ENCODE measurements at places on chromosomes 6 and 20.

DNA sequence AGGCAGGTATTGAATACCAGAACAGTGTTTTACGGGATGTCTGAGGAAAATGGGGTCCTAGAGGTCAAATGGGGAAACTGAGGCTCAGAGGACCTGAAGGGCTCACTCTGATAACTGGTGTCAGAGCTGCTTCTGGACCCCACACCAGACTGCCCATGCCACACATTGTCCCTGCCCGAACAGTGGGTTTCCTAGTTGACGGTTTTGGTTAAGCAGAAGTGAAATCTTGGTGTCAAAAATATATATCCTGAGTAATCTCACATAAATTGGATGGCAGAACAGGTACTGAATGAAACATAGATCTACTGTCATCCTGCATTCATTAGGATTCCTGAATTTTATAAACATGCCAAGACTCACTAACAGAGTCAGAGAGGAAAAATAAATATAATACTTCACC lies 16.3 kb downstream of the NOX3 start:
- peak; percentile 38 for DNase-seq

GRCh38 chr6:122405417-122405816 lies 6.0 kb downstream of the HSF2 start:
- DNase-seq = no peak

GRCh38 chr6:10141746-10142443 lies 273.0 kb downstream of the TFAP2A start:
- DNase-seq = no peak

DNA sequence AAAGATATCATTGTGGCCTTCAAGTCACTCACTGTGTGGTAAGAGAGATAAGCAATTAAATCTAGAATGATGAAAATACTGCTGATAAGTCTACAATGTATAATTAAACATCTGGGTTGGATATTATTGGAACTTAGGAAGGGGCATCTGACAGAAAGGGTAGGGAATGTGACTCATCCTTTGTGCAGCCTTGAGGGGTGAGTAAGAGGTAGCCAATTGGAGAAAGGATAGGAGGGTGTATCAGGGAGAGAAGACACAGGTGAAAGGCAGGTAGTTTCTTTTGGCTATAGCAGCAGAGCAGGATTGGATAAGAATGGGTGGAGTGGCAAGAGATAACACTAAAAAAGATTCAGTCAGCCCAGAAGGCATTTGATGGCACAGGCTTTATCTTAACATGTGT lies 182.0 kb downstream of the COL21A1 start:
- DNase-seq = no peak

DNA sequence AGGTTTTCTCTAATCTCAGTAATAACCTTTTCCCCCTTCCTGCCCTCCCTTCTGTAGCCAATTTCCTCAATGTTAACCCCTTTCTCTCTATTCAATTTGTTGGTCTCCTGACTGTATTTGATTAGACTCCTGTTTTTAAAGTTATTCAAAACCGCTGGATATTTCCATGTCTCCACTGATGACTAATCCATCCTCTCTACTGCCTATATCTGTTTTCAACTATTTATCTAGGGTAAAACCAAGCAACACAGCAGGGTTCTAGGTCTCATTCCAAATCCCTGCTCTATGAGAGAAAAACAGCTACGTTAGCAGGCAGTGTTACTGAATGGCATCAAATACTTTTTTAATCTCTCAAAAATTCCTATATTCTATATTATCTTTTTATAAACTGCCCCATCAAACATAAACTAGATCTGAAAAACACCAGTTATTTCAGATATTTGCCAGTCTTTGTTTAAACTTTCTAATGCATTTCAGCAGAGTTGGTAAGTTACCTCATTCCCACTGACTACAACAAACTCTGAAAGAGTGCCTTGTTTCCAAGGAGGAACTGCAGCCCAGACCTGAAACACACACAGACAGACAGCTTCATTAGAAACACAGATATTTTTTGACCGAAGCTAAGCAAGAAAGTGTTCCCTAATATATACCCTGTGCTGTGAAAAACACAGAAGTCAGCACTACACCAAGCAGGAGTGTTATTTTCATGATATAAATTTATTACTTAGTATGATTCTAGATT lies 8.2 kb downstream of the RTN4IP1 start:
- no peak for DNase-seq

DNA sequence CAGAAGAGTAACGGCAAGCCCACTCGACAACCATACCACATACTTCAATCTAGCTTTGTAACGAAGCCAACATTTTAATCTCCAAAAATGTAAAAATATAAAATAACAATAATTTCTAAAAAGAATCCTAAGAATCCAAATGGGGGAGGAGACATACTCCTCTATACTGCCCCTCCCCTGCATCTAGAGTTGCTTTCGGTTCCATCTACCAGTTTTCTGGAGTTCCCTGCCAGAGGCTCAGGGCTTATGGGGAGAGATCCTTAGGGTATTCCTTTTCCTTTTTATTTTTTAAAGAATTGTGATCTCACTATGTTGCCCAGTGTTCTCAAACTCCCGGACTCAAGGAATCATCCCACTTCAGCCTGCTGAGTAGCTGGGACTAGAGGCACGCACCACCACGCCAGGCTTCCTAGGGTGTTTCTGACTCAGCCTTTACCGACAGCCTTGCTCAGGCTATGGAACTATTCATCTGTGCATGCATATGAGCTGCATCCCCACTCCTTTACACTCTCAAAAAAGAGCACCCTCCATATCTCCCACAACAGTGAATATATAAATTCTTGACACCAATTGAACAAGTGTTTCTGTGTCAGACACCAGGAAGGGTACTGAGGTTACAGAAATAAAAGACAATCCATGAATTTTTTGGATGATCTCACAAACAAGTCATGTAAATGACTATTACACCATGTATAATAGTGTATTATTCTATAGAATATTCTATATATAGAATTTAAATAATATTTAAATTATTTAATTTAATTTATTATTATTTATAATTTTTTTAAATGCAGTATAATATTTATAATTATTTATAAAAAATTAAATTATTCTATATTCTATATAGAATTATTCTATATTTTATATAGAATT lies 40.7 kb upstream of the UBR2 start:
- DNase-seq = no peak

Data from GM12865 (cell line).